ENCODE measurements at places on chromosomes 5 and 9. TPM values are rescaled to one million over a fixed set of nuclear protein-coding genes. Genes with fewer than 3 reads are reported as not detected.

The PCA3 gene
- polyA plus RNA-seq: 0.40 TPM

- DNase-seq: no peak
These were observed 54.0 kb downstream of the SLC22A5 start for GRCh38 chr5:132423438-132423898.

GRCh38 chr5:41172012-41172411 is 41.3 kb downstream of the C6 start:
- no peak for DNase-seq

DNA sequence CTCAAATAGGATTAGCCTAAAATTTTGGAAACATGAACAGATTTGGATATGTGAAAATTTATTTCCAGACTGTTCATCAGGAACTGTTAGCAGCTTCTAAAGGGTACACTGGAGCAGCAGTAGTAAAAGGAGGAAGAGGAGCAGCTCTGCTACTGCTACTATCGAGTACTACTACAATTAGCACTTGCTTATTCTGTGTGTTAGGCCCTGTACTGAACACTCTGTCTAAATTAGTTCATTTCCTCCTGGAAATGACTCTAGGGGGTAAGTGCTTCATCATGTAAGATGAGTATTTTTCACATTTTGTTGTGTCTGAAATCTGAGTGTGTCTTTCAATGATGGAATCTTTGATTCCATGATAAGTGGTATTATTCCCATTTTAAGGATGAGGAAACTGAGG is 9.8 kb downstream of the CD274 start:
- no peak for DNase-seq

DNA sequence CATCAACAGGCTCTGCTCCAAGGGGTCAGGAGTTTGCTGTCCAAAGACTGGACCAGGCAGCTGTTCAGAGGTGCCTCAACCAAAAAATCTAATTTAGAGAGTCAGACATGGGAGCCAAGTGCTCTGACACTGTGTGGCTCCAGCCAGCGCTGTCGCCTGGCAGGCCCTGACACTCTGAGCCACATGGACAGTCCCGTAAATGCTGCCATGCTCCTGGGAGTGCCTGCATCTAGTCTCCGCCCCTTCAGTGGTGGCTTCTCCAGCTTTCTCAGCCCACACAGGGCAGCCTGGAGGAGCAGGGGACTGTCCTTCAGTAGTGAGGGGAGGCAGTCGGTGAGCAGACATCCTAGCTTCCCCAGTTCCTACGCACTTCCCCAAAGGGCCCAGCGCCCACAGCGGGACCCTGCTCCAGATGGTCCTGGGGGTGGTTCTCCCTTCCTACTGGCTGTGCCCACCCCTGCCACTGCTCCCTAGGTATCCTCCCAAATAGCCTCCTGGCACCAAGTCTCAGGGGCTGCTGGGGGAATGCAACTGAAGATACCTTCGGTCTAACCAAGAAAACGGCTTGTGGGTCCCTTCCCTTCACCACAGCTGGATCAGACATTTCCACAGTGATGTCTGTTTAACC is 72.3 kb downstream of the SHC3 start:
- DNase-seq: no peak

DNA sequence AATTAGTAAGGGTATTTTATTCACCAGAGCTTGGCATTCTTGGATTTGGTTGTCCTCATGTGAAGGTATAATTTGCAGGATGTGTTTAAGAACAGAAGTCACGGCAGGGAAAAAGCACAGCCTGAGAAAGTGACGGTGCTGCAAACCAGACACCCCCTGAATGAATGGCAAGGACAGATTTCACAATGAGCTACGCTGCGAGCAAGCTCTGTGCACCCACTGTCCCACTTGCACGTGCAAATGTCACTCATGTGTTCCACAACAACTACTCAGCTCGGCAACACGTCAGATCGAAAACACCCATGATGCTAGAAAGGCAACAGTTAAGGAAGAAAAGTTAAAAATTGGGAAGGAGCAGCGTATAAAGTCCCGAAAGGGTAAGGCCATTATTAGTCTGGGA is 168.9 kb downstream of the ROR2 start:
- DNase-seq: no peak

- no peak for DNase-seq
These were observed 669.7 kb upstream of the RGMB start for GRCh38 chr5:98103807-98104206.

All from right renal cortex interstitium (tissue), 3 donors.